ENCODE measurements at places on chromosomes 6 and 20.

- no peak for DNase-seq
Measured at GRCh38 chr6:107319906-107320530, 139.3 kb downstream of the PDSS2 start.

GRCh38 chr6:70857387-70858077 is 99.3 kb downstream of the B3GAT2 start:
- no peak for DNase-seq

DNA sequence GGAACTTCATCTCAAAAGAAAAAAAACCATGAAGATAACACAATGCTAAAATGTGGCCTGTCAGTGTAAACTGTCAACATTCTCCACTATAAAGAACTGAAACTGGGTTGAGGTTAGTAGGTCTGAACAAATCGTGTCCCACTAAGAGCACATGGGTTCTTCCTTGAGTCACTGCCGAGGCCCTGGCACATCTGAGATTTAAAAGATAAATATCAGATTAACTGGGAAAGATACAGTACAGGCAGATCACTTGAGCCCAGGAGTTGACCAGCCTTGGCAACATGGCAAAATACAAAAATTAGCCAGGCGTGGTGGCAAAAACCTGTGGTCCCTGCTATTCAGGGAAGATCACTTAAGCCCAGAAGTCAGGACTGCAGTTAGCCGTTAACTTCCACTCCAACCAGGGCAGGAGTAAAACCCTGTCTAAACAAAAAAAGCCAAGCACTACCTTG is 5.6 kb downstream of the EEF1A1 start:
- DNase-seq, result no peak

DNA sequence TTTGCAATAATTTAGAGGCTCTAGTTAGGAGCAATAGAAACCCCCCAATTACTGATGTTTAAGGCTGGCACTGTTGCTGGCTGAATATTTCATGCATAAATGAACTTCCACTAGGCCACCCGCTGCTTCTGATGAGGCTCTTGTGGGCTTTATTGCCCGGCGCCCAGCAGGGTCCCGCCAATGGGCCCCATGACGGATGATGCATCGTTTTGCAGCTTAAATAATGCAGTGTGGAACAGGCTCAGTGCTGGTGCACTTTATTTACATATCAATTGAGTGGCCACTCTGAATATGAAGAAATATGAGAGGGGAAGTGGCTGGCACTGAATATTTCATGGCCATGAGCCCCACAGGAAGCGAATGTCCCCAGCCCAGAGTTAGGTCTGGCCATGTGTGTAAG is 155.3 kb upstream of the MAFB start:
- DNase-seq, result no peak

DNA sequence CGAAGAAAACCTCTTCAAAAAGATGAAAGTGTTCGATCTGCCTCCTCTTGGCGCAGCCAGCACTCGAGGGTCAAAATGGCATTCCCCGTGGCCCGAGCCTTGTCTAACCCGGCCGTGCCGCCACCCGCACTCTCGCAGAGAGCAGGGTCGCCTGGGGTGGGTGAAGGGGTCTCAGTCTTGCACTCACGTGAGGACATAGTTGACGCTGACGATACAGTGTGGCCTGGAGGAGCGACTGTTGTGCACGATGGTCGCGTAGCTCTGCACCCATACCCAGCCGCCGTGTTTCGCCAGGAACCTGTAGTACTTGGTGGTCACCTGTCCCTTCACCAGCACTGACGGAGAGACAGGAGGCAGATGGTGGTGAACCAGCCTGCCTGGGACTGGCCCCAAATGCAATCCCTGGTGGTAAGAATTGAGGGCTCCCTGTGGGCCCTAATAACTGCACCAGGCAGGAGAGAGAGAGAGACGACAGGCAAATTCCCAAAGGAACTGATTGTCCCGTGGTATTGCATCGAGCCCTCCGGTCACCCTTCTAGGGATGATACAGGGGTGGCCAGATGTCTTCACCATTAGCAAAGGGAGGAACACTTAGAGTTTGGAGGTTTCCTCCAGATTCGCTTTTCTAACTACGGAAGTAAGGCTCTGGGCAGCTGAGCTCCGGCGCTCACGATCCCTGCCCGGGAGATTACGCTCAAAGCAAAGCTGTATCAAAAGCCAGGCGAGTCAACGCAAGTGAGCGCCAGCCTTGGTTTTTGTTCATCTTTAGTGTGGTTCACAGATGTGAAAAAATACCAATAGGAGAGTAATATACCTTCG is 17.4 kb downstream of the SIM1 start:
- DNase-seq, result no peak

GRCh38 chr6:148629592-148630465 is 117.0 kb upstream of the UST start:
- no peak for DNase-seq

GRCh38 chr6:136840276-136841001 is 18.0 kb downstream of the PEX7 start:
- DNase-seq, result no peak

- peak; percentile 68 for DNase-seq
Measured at GRCh38 chr6:43770372-43771209, 580 bp downstream of the VEGFA start.

GRCh38 chr6:47097092-47097945 is 55.2 kb upstream of the ADGRF1 start:
- DNase-seq, result no peak

DNA sequence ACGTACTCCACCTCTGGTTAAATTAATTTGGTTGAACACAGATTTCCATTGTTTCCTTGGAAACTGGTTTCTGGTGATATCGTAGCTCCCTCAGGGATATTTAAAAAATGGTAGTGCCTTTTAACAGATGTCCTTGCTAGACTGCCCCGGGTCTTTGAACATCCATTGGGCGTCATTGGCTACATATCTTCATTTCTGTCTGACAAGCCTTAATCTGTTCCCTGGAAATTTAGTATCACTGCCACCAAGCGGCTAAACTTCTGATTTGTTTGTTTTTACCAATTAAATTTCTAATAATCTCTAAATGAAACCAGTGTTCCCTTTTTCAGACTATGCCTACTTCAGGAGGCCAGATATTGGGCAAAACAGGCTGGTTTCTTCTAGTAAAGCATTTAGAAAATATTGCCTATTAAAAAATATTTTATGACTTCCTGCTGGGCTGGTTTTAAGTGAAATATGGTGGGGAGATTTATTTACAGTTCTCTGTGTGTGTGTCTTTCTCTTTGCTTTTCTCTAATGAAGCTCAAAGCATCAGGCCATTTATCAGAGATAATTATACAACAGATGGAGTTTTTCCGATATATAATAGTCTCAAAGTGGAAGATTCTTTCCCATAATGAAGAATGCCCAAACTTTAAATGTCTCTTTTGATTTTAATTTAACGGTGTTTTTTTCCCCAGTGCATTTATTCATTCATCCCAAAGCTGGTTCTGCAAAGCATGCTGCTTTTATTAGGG is 249.5 kb downstream of the ZFAND3 start:
- no peak for DNase-seq

GRCh38 chr20:36571564-36572504 is 1.6 kb upstream of the TGIF2 start:
- no peak for DNase-seq

DNA sequence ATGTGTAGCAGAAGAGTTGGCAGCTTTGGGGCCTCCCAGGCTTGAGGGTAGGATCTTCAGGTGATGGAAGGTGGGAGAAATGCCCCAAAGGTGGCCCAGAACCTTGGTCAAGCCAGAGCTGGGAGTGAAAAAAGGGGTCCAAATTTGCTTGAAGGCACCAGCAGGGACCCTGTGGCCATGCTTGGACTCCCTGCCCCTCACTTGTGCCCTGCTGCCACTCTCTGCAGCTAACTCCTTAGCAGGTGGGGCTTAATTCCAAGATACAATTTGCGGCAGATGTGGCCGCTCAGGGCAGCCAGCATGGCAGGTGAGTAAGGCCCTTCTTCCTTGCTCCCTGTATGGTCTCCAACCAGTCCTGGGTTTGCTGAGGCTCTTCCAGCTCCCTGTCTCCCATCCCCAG is 285.0 kb upstream of the RNF24 start:
- no peak for DNase-seq

Data from hematopoietic multipotent progenitor cell treated with erythropoietin and hydrocortisone succinate and interleukin-3 and kit ligand, for 17 days (in vitro differentiated cells).